Posterior vena cava (tissue), 2 donors: ENCODE measurements at places on chromosomes 13 and 19.
A peak's percentile ranks its signal among the peaks of the same experiment; 100 is the strongest.

DNA sequence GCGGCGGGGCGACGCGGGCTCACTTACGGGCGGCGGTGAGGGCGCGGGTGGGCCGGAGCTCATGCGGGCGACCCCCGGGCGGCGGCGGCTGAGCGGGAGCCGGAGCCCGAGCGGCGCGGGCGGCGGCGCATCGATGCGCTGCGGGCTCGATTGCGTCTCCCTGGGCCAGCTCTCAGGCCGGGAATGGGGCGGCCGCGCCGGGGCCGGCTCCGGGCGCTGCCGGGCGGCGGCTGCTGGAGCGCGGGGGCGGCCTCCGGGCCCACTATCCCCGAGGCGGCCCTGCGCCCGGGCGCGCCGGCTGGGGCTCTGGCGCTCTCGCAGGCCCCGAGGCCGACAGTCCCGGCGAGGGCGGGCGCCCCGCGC, 1.4 kb upstream of the TSHZ3 start:
- peak; percentile 86 for DNase-seq

- DNase-seq = no peak
Measured at GRCh38 chr13:76216729-76217128, 580.6 kb downstream of the LMO7 start.

- no peak for DNase-seq
Measured at GRCh38 chr13:110134801-110135200, 172.2 kb downstream of the COL4A1 start.

GRCh38 chr19:10424011-10424637, 3.8 kb downstream of the PDE4A start:
- peak; percentile 92 for DNase-seq

- no peak for DNase-seq
Measured at GRCh38 chr13:42600943-42601342, 27.0 kb downstream of the TNFSF11 start.
